Stimulated activated CD8-positive, alpha-beta memory T cell treated with anti-CD3 and anti-CD28 coated beads, Interleukin-15, amount 100 ng/mL, for 48 hours (primary cell): ENCODE measurements at places on chromosomes 5 and 9.
A peak's percentile ranks its signal among the peaks of the same experiment; 100 is the strongest.

- no peak for DNase-seq
Observed at GRCh38 chr5:634191-634590, 22.1 kb downstream of the CEP72 start.

DNA sequence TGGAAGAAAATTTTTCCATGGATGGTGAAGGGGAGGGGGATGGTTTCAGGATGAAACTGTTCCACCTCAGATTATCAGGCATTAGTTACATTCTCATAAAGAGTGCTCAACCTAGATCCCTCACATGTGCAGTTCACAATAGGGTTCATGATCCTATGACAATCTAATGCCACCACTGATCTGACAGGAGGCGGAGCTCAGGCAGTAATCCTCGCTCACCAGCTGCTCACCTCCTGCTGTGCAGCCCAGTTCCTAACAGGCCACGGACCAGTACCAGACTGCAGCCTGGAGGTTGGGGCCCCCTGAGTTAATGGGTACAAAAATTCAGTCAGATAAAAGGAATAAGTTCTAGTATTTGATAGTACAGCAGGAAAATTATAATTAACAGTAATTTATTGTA lies 337.2 kb downstream of the NPR3 start:
- no peak for DNase-seq

- no peak for DNase-seq
Observed at GRCh38 chr5:178671602-178672144, 44.8 kb upstream of the CLK4 start.

- DNase-seq, result peak; percentile 16
Observed at GRCh38 chr5:77367741-77368140, 124.4 kb downstream of the WDR41 start.

DNA sequence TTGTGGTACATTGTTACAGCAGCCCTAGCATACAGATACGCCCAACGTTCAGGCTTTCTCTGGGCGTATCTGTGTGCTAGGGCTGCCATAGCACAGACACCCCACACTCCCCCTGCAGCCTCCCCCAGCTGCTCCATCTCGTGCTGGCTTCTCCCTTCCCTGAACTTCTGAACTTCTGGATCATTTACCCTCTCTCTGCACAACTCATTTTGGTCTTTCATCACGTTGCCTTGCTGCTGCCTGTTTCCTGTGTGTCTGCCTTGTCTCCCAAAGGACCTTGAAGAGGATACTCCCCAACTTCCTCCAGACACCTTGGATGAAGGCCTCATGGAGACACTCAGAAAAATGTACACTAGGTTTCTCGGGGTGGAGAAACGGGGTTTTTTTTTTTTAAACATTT lies 37.3 kb downstream of the SLIT3 start:
- no peak for DNase-seq

- DNase-seq, result no peak
Observed at GRCh38 chr5:154086641-154087040, 47.9 kb downstream of the MFAP3 start.

DNA sequence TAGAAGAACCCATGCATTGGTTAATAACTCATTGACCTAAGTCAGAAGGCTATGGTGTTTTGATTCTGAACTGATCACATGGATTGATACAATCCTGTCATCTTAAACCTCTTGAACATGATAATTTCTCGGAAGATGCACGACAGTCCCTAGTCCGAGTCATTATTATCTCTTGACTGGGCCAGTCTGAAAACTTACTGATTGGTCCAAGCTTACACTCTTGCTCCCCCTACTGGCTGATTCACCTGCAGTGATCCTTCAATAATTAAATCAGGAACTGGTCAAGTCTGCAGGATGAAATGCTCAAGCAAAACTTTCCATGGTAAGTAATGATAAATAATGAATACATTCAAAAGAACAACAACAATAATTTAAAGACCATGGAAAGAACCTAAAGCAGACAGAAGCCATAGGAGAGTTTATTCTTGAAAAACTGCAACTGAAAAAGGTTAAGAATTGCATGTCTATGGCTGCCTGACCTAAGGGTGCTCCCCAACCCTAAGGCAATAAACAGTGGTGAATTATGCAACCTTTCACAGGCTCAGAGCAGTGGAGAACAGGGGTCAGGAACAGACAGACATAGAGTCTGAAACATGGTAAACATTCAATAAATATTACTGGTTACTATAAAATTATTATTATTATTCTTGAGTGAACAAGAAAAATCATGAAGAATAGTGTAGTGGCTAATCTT lies 79.3 kb downstream of the BRINP1 start:
- DNase-seq, result no peak

GRCh38 chr9:136644343-136644592 lies 18.4 kb upstream of the EGFL7 start:
- no peak for DNase-seq
